ENCODE measurements at places on chromosomes 6 and 20.

- no peak overlapping the region for H3K4me3 ChIP-seq
- H3K36me3 ChIP-seq, result no peaks in the 10 kb centered on the region
- no peaks in the 10 kb centered on the region for H3K4me1 ChIP-seq
- no peak overlapping the region for H3K27ac ChIP-seq
- DNase-seq, result no peak
Measured at GRCh38 chr6:85127696-85128243, 322.1 kb upstream of the NT5E start.

DNA sequence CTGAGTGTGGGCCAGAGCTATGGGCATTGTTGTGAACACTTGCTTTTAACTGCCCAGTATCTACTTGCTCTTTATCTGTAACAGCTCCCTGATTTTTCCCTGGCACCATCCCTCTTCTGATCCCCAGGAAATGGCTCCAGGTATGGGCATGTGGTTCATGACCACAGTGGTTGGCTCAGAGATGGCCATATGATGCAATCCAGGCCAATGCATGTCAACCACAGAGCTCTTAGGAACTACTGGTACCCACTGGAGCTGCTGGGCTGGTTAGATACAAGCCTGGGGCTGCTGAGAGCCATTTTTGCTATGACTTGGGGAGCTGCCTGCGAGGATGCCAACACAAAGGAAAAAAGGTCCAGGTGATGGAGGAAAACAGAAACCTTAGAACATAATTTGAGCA, 55.6 kb downstream of the KCNB1 start:
- DNase-seq, result no peak
- peaks cover 18% of the 10 kb centered on the region for H3K27me3 ChIP-seq
- no peak overlapping the region for H3K4me3 ChIP-seq
- peaks cover 10% of the 10 kb centered on the region for H3K4me1 ChIP-seq
- H3K27ac ChIP-seq, result no peak overlapping the region
- H3K36me3 ChIP-seq, result no peaks in the 10 kb centered on the region

DNA sequence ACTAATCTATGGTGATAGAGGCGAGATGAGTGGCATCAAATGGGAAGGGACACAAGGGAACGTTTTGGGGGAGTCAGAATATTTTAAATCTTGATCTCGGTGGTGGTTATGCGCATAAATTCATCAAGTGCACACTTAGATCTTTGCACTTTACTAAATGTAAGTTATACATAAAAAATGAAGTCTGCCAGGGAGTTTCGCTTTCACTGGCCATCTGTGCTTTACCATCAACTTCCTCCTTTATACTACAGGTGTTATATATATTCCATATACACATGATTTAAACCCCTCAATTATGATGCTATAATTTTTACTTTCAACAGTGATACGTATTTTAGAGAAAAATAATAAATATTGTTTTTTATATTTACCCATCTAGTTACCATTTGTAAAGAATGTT, 97.6 kb upstream of the AKIRIN2 start:
- H3K36me3 ChIP-seq, result no peaks in the 10 kb centered on the region
- H3K27me3 ChIP-seq, result no peaks in the 10 kb centered on the region

GRCh38 chr20:47821481-47822100, 36.3 kb upstream of the SULF2 start:
- no peak overlapping the region for H3K4me3 ChIP-seq
- H3K4me1 ChIP-seq, result peaks cover 35% of the 10 kb centered on the region
- no peaks in the 10 kb centered on the region for H3K36me3 ChIP-seq
- peak overlapping the region; percentile 55 for H3K27ac ChIP-seq

Data from esophagus squamous epithelium (tissue), 5 donors.